ENCODE measurements at places on chromosomes 11 and 22.

GRCh38 chr11:68164437-68164836 is 43.2 kb upstream of the CHKA start:
- H3K4me3 ChIP-seq: no peak overlapping the region
- peak; percentile 22 for DNase-seq
- H3K4me1 ChIP-seq: peaks cover 9% of the 10 kb centered on the region
- H3K27me3 ChIP-seq: no peaks in the 10 kb centered on the region

DNA sequence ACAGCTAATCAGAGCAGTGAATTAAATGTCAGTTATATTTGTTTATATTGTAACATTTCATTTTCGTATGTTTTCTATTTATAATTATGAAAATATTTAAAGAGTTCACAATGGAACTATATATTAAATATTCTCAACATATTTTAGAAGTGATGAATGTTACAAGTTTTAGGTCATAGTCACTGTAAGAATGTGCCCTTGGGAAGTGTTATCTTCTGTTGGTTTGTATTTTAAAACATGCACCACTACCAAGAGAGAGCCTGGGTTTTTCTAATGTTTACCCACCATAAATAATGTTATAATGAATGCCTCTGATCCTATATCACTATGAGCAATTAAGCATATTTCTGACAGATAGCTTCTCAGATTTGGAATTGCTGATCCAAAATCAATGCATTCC is 171.0 kb downstream of the BCR start:
- H3K27me3 ChIP-seq: peaks cover 21% of the 10 kb centered on the region
- H3K4me3 ChIP-seq: no peak overlapping the region
- H3K36me3 ChIP-seq: no peaks in the 10 kb centered on the region
- no peak for DNase-seq
- H3K4me1 ChIP-seq: no peaks in the 10 kb centered on the region

GRCh38 chr22:24429411-24430365 is 2.3 kb downstream of the ADORA2A start:
- no peaks in the 10 kb centered on the region for H3K36me3 ChIP-seq
- peaks cover 3% of the 10 kb centered on the region for H3K27me3 ChIP-seq
- no peak overlapping the region for H3K4me3 ChIP-seq
- peaks cover 45% of the 10 kb centered on the region for H3K4me1 ChIP-seq
- no peak for DNase-seq
- no peak overlapping the region for H3K27ac ChIP-seq

DNA sequence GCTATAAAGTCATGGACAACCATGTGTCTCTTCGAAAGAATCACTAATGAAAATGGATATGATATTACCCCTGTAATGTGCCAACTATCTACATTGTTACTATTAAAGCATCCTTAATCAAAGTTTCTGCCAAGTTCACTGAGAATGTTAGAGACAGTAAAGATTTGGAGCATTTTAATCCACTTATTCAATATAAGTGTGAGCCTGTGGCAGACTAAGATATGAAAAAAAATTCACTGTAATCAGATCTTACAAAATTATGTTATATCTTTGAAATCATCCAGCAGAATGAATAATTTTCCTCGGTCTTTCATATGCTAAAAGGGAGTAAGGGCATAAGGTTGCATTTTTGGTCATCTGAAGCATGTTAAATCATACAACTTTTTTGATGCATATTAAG is 49.9 kb downstream of the MAML2 start:
- H3K4me1 ChIP-seq: peaks cover 1% of the 10 kb centered on the region
- H3K27ac ChIP-seq: no peak overlapping the region
- no peak overlapping the region for H3K4me3 ChIP-seq
- H3K27me3 ChIP-seq: no peaks in the 10 kb centered on the region
- H3K36me3 ChIP-seq: peaks cover 4% of the 10 kb centered on the region

DNA sequence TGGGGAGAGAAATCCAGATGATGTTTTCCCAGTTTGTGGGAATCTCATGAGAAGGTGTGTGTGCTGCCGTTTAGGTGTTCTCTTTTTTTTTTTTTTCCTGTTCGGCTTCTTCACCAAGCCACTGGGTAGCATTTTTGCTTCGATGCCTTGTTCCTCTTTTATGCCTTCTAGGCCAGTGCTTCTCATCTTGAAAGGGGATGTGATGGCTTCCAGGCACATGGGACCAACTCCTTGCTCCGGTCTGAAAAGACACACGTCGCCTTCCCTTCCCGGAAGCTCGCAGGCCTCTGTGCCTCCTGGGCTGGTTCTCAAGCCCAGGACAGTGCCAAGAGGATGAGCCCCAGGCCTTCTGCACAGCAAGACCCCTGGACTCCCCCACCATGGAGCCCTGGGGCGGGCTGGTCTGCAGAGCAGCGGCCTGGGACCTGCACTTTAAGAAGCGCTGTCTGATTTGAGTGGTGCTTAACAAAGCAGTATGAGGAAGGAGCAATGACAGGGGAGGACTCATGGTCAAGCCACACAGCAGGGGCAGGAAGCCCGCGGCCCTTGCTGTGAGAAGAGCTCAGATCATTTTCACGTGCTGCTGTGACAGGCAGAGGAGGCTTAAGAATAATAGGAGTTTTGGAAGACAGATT is 158.8 kb downstream of the MPPED1 start:
- H3K27ac ChIP-seq: no peak overlapping the region
- no peaks in the 10 kb centered on the region for H3K36me3 ChIP-seq
- no peak overlapping the region for H3K4me3 ChIP-seq
- no peak for DNase-seq
- H3K27me3 ChIP-seq: peaks cover 9% of the 10 kb centered on the region
